ENCODE measurements at places on chromosomes 12 and 14. TPM values are rescaled to one million over a fixed set of nuclear protein-coding genes. Genes with fewer than 3 reads are reported as not detected.
A peak's percentile ranks its signal among the peaks of the same experiment; 100 is the strongest.

DNA sequence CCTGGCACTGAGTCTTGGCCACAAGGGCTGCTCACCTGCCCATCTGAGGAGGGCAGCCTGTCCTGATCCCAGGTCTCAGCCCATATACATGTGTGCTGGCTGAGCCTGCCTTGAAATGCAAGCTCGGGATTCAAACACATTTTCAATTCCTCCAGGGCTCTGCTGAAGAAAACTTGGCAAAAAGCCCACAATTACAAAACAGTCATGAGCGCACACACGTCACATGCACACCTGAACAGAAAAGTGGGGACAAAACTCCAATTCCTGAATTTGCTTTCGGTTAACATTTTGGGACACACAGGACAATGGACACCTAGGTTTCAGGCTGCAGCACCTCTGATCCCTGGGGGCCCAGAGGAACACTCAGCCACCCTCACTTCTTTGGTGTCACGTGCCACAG lies 113.9 kb downstream of the RBM19 start:
- no peak overlapping the region for H3K27ac ChIP-seq
- H3K36me3 ChIP-seq = no peaks in the 10 kb centered on the region
- no peaks in the 10 kb centered on the region for H3K27me3 ChIP-seq

GRCh38 chr14:92122761-92123160 lies 992 bp downstream of the CPSF2 start:
- no peak for DNase-seq
- H3K4me3 ChIP-seq = peak overlapping the region; percentile 94
- H3K36me3 ChIP-seq = peaks cover 10% of the 10 kb centered on the region
- no peaks in the 10 kb centered on the region for H3K4me1 ChIP-seq
- no peaks in the 10 kb centered on the region for H3K27me3 ChIP-seq
- H3K27ac ChIP-seq = peak overlapping the region; percentile 97

DNA sequence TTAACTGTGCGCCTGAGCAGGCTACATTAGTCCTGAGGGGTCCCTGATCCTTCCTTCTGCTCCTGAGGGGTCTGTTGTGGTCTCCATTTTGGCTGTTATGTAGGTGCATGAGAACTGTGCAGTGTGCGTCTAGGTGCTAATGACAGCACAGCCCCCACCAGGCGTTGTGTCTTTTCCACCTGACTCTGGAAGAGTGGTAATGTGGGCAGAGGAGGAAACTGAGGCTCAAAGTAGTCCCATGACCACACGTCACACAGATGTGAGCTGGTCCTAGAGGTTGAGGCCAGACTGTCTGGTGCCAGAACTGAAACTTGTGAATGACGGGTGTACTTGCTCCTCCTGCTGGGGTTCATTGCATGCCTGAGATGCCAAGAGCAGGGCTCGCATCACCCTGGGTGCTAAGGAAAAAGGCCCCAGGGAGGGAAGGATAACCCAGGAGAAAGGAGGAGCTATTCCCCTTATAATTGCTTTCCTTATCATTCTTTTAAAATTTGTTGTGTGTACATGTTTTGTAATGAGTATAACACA lies 111.8 kb downstream of the SLC25A47 start:
- peak overlapping the region; percentile 81 for H3K27ac ChIP-seq
- no peaks in the 10 kb centered on the region for H3K27me3 ChIP-seq
- H3K4me1 ChIP-seq = peaks cover 53% of the 10 kb centered on the region
- no peak overlapping the region for H3K4me3 ChIP-seq
- no peaks in the 10 kb centered on the region for H3K36me3 ChIP-seq

DNA sequence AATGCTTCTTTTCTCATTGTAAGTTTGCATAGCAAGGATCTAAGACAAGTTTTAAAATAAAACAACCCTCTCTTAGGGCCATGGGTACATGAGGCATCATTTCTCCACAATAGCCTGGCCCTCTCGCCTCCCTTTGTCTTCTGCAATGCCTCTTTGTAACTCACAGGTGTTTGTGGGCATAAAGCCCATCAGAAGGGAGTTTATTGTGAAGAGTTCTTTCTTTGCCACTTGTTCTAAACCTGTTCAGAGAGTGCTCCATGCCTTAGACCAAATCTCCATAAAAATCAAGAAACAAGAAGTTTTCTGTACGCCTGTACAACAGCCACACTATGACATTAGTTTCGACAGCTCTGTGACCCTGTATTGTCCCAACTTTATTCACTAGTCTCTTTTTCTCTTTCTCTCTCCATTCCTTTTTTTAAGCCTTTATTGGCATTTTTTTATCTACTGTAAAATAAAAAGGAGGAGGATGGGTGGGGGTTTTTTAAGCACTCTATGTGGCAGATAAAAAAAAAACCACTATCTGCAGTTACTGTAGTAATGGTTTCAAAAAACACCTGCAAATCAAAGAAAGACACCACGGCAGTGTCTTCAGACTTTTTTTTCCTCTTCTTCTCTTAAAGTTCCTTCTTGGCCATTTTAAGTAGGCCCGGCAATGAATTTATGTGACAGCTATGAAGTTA lies 1.6 kb downstream of the C12orf42 start:
- no peak overlapping the region for H3K4me3 ChIP-seq
- H3K27ac ChIP-seq = no peak overlapping the region
- no peaks in the 10 kb centered on the region for H3K4me1 ChIP-seq
- no peaks in the 10 kb centered on the region for H3K36me3 ChIP-seq

GRCh38 chr14:64792231-64792630 lies 87.5 kb downstream of the SPTB start:
- H3K27ac ChIP-seq = no peak overlapping the region
- no peak overlapping the region for H3K4me3 ChIP-seq
- H3K4me1 ChIP-seq = no peaks in the 10 kb centered on the region
- H3K27me3 ChIP-seq = no peaks in the 10 kb centered on the region

DNA sequence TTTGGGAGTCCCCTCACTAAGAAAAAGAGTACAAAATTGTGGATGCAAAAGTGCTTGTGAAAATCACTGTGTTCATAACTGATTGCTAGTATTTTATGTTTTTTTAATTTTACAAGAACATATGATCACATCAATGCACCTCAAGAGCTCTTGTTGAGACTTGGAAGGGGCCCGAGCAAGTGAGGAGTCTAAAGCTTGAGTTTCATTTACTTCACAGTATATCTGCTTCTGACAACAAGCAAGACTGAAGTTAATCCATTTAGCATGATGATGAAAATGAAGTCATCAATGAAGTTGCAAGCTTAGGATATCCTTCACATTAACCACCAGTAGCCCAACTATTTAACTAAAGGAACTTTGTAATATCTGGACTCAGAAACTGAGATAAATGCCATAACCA lies 182.5 kb upstream of the DIO2 start:
- no peaks in the 10 kb centered on the region for H3K36me3 ChIP-seq
- H3K27me3 ChIP-seq = no peaks in the 10 kb centered on the region
- no peak overlapping the region for H3K27ac ChIP-seq

Gene ASB2
- 0.28 TPM for total RNA-seq

Gene PTPRB
- total RNA-seq = 0.33 TPM

Gene NXPH4
- 2.1 TPM for total RNA-seq

Gene TCL1B
- not detected for total RNA-seq

Gene C12orf42
- total RNA-seq = not detected
